Stimulated activated CD8-positive, alpha-beta memory T cell treated with anti-CD3 and anti-CD28 coated beads, Interleukin-15, amount 100 ng/mL, for 24 hours (primary cell): ENCODE measurements at places on chromosomes 2 and 18.

DNA sequence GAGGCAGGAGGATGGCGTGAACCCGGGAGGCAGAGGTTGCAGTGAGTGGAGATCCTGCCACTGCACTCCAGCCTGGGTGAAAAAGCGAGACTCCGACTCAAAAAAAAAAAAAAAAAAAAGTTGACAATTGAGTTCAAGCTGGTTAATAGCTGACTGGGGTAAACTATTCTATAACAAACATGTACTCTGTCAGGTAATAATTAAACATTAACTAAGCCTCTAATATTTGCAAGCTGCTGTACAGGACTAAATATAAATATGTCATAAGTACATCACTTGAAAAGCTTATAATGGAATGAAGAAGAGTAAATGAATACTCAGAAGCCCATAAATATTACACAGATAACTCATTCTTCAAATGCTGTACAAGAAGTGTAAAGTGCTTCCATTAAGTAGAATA lies 190.4 kb upstream of the CRIM1 start:
- DNase-seq = no peak

DNA sequence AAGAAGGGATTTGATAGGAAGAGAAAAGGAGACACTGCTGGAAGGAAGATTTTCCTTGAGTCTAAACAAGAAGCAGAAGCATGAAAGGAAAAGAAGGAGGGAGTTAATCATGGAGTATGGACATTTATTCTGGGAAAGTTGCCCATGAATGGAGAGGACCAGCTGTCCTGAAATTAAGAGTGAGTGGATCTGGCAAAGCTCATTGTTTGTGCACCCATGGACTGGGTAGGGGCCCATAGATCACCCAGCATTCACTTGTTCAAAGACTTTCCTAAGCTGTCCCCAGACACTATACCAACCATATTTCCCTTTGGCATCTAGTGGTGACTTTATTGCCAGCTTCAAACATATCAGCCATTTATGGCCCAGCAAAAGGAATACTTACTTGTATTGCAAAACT lies 422.7 kb downstream of the FBXO15 start:
- DNase-seq = no peak

DNA sequence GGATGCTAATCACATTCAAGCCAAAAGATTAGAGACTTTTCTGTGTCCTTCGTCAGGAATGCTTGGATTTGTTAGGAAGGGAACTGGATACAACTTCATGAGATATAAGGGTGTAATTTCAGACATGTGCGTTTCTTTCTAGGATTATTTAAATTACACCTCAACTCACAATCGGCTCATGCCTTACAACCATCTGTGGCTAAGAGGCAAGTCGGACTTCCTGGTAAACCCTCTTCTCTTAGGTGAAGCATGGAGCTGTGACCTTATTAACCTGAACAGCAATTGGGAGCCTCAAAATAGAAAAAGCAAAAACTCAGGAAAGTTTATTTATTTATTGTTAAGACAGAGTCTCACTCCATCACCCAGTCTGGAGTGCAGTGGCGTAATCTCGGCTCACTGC lies 61.8 kb downstream of the SEMA4F start:
- no peak for DNase-seq

GRCh38 chr2:64854773-64855237 lies 134.4 kb upstream of the SLC1A4 start:
- no peak for DNase-seq

GRCh38 chr18:22363867-22364463 lies 53.8 kb downstream of the CTAGE1 start:
- no peak for DNase-seq

GRCh38 chr2:223993634-223994232 lies 36.5 kb downstream of the MRPL44 start:
- no peak for DNase-seq

GRCh38 chr2:48198371-48198770 lies 292.1 kb upstream of the FBXO11 start:
- no peak for DNase-seq

DNA sequence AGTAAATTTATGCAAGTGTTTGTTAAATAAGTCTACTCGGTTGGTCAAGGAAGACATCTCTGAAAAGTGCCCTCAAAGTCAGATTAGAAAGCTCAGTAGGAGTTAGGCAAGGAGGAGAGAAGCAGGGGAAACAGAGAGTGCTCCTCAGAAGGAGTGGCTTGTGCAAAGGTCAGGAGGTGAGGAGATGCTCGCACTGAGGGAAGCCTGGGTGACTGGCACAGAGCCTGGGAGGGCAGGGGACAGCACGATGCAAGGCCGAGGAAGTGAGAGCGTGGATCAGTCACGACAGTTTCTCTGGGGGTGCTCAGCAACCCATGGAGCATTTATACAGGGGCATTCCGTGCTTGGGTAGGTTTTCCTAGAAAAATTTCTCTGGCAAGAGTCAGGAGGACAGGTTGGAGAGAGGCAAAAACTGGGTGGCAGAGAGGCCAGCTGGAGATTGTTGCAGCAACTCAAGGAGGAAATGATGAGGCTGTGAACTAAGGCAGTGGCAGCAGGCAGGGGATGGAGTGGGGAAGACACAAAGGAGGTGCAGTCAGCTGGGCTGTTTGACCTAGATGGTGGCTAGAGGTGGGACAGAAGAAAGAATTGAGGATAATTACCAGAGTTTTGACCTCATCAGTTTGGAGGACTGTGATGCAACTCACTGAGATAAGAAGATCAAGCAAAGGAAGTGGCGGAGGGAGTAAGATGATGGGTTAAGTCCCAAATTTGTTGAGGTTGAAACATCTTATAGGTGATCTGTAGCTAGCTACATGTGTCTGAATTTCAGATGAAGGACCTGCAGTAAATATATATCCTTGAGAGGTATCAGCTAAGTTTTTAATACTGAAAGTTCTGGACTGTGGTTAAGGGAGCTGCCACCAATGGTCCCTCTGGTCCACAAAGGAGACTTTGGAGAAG lies 52.4 kb downstream of the BCL2 start:
- no peak for DNase-seq

DNA sequence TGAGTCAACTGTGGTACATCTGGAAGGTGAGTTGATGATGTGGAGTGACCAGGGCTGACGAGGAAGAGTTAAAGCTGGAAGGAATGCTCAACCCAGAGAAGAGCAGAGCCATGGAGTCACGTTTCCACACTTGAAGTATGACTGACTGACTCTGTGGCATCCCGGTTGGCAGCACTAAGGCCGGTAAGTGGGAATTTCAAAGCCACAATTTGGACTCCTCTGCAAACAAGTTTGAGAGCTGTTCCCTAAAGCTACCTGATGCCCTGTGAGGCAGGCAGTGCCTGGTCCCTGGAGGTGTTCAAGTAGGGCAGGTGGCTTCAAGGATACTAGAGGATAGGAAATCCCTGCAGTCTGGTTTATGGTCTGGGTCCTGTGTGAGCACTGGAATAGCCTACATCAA lies 69.3 kb upstream of the ITGB6 start:
- no peak for DNase-seq

DNA sequence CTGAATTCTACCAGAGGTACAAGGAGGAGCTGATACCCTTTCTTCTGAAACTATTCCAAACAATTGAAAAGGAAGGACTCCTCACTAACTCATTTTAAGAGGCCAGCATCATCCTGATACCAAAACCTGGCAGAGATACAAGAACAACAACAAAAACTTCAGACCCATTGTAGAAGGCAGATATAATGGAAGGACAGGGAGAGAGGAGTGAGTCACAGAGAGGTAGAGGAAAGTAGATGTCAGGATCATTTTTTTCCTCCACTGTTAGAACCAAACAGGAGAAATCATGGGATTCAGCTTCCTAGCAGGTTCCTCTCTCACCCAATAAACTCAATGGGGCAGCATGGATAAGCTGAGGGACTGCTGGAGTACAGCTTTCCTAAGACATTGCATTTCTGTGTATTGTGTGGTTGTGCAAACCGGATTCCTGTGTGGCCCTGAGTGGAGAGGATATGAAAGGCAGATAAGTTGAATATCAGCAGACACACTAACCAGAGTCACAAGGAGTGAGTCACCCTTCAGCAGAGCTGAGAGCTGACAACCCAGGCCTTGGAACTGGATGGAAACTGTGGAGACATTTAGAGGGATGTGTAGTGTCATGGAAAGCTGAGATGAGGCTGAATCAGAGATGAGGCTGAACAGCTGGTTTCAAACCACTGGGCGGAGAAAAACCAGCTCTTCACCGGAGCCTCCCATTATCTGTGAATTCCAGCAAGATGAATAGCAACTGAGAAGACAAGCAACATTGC lies 60.9 kb upstream of the MMADHC start:
- DNase-seq = no peak
